Anterior cingulate cortex (tissue), 58 donors: ENCODE measurements at places on chromosomes 1 and 21.

GRCh38 chr1:106494646-106495045, 561.8 kb upstream of the PRMT6 start:
- no peak for DNase-seq

DNA sequence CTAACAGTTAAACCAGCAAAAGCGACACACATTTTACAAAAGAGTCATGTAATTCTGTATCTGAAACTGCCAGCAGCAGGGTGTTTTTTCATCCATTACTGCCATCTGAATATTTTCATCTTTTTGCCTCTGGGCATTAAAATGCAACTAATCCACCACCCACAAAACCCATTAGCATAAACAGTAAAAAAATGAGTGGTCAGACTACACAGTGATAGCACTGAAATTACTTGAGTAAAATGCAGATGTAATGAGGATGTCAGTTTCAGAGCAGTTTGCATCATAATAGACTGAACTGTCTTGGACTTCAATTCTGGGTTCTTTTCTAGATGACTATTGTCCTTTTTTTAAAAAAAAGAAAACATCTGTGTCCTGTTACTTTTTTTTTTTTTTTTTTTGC, 132.3 kb downstream of the GABPA start:
- DNase-seq: no peak

DNA sequence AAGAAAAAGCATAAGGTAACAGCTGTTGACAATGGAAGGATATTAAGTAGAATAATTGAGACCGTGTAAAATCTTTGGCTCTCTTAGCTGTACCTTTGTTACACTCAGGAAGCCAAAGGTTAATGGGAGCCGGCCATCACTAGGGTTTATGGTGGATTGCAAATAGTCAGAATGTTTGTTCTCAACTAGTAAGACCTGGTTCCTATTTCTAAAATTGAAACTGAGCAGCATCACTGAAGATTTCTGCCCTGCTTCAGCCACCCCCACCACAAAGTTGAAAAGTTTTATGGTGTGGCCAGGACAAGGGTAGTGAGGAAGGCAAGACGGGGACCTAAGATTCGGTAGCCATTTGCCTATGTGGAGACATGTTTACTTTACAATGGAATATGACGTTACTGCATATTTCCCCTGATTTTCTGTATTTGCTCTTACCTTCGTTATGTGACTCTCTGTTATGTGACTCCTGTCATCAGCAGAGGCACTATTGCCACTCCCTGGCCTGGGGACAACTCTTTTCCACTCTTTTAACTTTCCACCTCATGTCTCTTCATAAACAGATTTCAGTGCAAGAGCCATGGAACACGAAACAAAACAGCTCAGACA, 41.4 kb upstream of the KIF1B start:
- no peak for DNase-seq

GRCh38 chr1:97621955-97622354, 298.9 kb downstream of the DPYD start:
- DNase-seq: no peak

GRCh38 chr1:10866321-10867093, 70.1 kb upstream of the CASZ1 start:
- no peak for DNase-seq

- no peak for DNase-seq
These were observed 10.4 kb downstream of the LGALS8 start for GRCh38 chr1:236534151-236534651.

DNA sequence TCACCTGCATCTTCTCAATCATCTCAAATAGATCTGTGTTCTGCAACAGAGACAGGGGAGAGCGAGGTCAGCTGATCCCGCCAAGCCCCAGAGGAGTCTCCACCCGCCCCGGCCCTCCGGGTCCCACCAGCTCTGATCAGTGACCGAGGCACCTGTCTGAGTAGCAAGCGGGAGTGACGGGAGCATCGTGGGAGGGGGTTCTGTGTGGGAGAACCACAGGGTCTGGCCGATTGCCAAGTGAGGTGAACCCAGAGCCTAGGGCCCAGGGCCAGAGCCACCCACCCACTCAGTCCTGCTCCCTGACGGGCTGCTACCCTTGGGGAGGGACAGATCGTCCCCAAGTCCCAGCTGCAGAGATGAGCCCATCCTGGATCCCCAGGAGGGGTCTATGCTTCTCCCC, 49.1 kb downstream of the RAP1GAP start:
- DNase-seq: no peak

GRCh38 chr21:16815243-16815642, 697.6 kb upstream of the CXADR start:
- no peak for DNase-seq

GRCh38 chr1:37616330-37616729, 18.4 kb downstream of the RSPO1 start:
- no peak for DNase-seq

DNA sequence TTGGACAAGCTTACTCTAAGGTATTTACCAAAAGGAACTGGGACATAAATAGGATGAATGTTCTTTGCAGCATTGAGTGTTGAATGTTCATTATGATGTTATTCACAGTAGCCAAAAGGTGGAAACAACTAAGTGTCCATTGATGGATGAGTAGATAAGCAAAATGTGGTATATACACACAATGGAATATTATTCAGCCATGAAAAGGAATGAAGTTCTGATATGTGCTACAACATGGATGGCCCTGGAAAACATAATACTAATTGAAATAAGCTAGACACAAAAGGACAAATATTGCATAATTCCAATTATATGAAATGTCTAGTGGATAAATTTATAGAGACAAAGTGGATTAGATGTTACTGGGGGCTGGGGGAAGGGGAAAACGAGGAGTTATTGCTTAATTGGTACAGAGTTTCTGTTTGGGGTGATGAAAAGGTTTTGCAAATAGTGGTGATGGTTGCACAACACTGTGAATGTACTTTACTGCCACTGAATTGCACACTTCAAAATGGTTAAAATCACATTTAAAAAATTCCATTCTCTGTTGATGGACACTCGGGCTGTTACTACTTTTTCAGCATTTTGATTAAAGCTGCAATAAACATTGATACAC, 2.9 kb downstream of the MTARC1 start:
- no peak for DNase-seq

- no peak for DNase-seq
These were observed 36.9 kb downstream of the EIF2D start for GRCh38 chr1:206575165-206575893.

DNA sequence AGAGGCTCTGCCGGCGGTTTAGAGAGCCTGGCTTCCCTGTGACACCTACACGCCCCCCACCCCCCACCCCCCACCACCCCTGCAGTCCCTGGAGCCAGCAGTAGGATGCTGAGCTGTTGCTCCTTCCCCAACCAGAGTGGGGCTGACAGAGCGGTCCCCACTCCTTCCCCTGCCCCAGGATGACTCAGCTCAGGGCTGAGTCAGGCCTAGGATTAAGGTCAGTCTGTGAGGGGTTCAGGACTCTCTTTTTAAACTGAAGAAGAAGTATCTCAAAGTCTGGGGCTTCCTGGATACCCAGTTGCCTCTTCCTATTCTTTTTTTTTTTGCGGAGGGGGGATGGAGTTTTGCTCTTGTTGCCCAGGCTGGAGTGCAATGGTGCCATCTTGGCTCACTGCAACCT, 19.1 kb downstream of the DMBX1 start:
- no peak for DNase-seq

DNA sequence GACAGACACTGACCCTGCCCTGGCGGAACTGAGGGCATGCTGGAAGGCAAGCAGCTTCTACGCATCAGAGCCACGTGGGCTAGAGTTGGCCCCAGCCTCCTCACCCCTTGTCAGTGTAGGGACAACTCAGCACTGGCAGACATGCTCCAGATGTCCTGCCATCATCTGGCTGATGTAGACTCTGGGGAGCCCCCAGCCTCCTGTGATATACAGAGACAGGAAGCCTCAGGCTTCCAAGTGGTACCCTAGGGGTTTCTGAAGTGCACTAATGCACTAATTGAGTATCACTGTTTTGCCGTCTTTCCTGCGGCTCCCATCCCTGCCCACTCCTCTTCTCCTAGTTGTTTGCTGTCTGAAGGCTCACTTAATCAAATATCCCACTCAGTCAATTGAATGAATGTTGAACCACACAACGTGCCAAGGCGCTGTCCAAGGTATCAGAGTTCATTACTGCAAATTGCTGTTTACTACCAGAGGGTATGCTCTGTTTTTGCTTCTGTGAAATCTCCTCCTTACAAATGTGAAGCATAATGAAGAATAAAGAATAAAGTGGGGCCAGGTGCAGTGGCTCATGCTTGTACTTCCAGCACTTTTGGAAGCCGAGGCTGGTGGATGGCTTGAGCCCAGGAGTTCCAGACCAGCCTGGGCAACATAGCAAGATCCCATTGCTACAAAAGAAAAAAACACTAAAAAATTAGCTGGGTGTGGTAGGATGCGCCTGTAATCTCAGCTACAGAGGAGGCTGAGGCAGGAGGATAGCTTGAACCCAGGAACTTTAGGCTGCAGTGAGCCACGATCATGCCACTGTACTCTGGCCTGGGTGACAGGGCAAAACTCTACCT, 76.4 kb upstream of the ZBTB18 start:
- no peak for DNase-seq

- no peak for DNase-seq
These were observed 77.4 kb upstream of the KRTAP11-1 start for GRCh38 chr21:30958741-30959140.
